Activated B cell treated with CpG ODN at 0.5 μM for 24 hours (primary cell): ENCODE measurements at places on chromosomes 4 and X. TPM values are rescaled to one million over a fixed set of nuclear protein-coding genes. Genes with fewer than 3 reads are reported as not detected.

- no peak for DNase-seq
- H3K4me3 ChIP-seq: no peak overlapping the region
Observed at GRCh38 chr4:32909736-32910135, 2189.6 kb downstream of the PCDH7 start.

- H3K4me3 ChIP-seq: no peak overlapping the region
- H3K36me3 ChIP-seq: no peaks in the 10 kb centered on the region
- H3K27ac ChIP-seq: no peak overlapping the region
- no peak for DNase-seq
- no peaks in the 10 kb centered on the region for H3K27me3 ChIP-seq
- no peaks in the 10 kb centered on the region for H3K4me1 ChIP-seq
Observed at GRCh38 chrX:22699581-22700091, 300.1 kb upstream of the DDX53 start.

DNA sequence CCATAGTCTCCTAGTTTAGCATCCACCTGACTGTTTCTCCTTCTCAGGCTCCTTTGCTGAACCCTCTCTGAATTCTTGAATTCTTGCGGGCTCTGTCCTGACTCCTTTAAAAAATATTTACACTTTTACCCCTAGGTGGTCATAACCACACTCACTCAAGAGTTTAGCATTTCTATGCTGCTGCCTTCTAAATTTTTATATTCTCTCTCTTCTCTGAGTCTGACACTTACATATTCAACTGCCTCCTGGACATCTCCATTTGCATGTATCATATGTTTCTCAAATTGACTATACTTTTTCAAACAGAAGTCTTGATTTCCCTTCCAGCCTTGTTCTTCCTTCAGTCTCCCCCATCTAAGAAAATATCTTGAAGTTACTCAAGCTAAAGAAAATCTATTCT, 31.6 kb downstream of the ARL9 start:
- H3K27ac ChIP-seq: no peak overlapping the region
- no peak for DNase-seq
- no peaks in the 10 kb centered on the region for H3K36me3 ChIP-seq
- H3K4me1 ChIP-seq: no peaks in the 10 kb centered on the region

DNA sequence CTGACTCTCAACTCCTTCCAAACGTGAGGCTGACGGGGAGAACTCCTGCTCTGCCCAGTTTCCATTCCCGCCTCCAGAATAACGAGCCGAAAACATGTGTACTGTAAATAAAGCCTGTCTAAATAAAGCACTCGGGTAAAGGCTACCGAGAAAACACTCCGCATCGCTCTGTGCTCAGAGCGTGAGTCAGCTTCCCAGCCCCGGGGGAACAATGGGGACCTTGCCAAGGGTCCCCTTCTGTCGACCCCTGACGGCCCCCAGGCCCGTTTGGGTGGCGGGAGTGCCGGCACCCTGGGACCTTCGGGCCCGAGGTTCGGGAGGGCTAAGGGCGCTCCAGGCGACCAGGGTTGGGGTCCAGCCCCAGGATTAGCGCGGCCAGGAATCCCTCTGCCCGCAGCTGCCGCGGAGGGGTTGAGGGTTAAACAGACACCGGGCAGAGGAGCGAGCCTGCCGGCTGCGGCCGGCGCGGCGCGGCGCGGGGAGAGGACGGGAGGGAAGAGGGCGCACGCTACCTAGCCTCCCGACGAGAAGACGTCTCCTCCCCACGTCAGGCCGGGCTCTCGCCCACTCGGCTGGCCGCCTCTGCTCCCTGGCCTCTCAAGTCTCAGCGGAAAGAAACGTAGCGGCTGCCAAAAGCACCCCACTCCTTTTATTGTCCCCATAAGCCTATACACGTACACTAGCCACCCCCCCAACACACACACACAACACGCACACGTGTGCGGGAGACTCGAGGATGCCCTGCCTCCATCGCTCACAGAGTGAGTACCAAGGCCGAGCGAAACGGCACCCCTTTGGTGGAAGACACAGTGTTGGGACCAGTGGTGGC, 85.5 kb downstream of the BCOR start:
- peak overlapping the region; percentile 65 for H3K4me3 ChIP-seq
- H3K36me3 ChIP-seq: no peaks in the 10 kb centered on the region
- H3K4me1 ChIP-seq: peaks cover 26% of the 10 kb centered on the region

- no peak overlapping the region for H3K27ac ChIP-seq
- DNase-seq: no peak
- no peaks in the 10 kb centered on the region for H3K27me3 ChIP-seq
- H3K4me3 ChIP-seq: no peak overlapping the region
- H3K36me3 ChIP-seq: no peaks in the 10 kb centered on the region
Observed at GRCh38 chr4:74379912-74380311, 15.0 kb downstream of the EREG start.

DNA sequence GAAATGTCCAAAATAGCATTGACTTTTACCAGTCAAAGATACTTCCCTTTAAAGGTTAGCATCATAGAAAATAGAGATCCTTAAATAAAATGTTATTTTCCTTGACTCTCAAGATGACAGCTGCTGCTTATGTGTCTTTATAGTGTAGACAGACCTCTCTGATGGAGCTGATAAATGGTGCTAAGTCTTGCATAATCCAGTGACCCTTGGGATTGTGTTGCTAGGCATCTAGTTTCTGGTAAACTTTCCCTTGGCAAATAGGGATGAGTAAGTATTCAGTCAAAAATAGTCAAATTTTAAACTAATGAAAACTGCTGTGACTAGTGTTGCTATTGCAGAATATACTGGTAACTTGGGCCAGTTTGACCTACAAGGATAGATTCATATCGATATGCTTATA, 53.6 kb downstream of the MBNL3 start:
- no peaks in the 10 kb centered on the region for H3K4me1 ChIP-seq
- H3K27ac ChIP-seq: no peak overlapping the region
- H3K36me3 ChIP-seq: peaks cover 14% of the 10 kb centered on the region

DNA sequence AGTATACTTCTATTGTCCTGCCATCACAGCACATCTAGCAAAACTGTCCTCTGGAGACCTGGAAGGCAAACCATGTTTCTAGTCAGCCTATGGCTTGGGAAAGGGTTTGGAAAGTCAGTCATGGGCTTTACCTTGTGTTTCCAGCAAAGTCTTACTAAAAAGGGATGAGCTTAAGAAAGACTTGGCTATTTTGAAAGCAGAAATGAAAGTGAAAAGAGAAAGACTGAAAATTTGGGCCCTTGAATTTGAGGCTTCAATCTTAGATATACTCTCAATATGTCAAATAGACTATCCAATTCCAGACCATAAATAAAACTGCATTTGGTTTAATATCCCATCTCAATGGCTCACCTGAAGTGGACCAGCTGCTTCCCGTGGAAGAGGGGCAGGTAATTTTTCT, 127.9 kb downstream of the ZNF330 start:
- no peak for DNase-seq
- H3K27ac ChIP-seq: no peak overlapping the region
- peaks cover 5% of the 10 kb centered on the region for H3K4me1 ChIP-seq
- no peaks in the 10 kb centered on the region for H3K36me3 ChIP-seq
- H3K4me3 ChIP-seq: no peak overlapping the region

Gene SSX4B
- total RNA-seq: not detected in 2 replicates

Gene EXOC1L
- not detected in 2 replicates for total RNA-seq

Gene RAB9B
- total RNA-seq: 0.39 and 0.51 TPM in 2 replicates

Gene GLOD5
- not detected in 2 replicates for total RNA-seq

Gene ETDB
- not detected in 2 replicates for total RNA-seq
